ENCODE measurements at places on chromosomes 3 and 15.

DNA sequence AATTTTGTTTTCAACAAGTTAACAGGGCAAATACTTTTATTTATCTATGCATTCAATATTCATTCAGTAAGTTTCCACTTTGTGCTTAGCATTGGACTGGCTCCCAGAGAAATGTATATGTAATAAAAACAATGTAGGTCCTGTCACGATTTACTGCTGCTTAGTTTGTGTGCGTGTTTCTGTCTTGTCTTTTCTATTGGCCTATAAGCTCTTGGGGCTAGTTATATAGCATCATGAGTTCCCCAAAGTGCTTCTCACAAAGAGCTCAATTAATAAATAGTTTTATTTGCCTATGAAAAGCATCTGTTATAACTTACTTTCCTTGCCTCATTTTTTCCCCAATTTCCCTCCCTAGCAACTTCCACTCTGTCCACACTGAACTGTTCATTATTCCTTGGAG, 666.7 kb upstream of the NAALADL2 start:
- no peak for DNase-seq

DNA sequence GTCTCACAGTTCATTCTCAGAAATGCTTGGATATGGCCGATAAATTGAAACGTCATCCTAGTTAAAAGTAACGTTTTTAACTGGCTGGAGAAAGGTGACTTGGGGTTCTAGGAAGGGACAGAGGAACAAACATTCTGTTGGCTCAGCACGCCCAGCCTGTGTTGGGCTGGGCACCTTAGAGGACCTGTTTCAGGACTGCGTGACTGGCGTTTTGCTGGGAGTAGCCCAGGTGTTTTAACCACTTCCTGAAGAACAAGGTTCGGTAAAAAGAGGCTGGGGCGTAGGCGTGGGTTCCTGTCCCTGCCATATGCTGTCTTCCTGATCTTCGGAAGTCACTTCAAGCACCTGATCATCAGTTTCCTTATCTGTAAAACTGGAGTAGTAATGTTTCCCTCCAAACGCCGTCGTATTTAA, 1.1 kb upstream of the TLNRD1 start:
- DNase-seq = no peak

DNA sequence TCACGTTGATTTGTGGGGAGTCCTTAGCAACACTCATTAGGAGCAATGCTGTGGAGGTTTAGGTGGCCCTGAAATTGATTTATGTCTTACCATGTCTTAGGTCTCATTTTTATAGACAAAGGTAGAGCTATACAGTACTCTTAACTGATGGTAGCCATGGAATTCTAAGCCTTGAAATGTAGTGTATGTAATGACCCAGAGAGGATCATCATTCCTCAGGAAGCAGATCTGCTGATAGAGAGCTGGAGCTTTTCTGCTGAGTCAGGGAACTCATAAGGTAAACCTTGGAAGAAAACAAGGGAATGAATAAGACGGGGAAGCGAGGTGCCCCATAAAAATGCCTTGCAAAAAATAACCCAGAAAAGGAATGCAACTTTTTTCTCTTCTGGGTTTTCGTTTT, 34.0 kb upstream of the ZNF639 start:
- DNase-seq = no peak

GRCh38 chr3:187989575-187990153, 164.3 kb upstream of the LPP start:
- no peak for DNase-seq

DNA sequence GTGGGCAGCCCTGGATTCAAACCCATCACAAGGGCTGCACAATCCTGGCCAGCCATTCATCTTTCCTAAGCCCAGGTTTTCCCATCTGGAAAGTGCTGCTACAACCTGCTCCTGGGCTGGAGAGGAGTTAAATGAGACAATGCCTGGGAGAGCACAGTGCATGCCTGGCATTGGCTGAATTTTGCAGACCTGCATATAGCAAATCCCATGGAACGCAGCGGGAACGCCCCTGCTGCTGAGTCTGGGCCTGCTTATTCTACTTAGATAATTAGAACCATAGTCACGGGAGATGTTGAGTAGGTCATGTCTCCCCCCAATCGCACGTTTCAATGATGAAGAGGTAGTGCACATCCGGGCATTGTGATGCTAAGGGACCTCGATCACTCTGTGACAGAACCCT, 46.6 kb downstream of the ABTB1 start:
- no peak for DNase-seq

DNA sequence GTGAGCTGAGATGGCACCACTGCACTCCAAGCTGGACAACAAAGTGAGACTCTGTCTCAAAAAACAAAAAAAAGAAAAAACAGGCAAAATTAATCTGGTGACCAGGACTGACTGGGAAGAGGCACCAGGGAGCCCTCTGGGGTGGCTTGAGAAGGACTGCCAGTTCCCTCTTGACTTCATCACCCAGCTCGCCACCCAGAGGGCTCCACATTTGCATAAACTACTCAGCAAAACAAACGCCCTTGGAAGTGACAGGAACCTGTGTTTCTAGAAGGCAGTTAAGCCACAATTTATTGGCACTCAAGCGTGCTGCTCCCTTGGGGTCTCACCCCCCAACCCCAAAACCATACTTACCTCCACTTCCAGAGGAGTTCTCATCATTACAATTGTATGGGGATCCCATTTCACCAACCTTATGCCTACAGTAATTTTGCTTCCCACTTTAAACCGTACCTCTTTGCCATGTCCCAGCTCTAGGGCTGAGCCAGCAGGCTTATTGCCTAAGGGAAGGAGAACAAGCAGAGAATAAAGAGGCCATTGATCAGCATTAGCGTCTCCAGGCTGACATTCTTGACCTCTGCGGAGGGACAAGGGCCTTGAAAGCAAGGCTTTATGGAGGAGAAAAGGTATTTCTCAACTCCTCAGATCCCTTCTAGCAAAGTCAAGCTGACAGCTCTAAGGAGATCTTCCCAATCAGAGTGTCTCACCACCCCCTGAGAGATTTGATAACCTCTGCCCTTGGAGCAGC, 357.4 kb downstream of the SHQ1 start:
- no peak for DNase-seq

GRCh38 chr15:78052001-78052401, 25.5 kb downstream of the TBC1D2B start:
- no peak for DNase-seq

DNA sequence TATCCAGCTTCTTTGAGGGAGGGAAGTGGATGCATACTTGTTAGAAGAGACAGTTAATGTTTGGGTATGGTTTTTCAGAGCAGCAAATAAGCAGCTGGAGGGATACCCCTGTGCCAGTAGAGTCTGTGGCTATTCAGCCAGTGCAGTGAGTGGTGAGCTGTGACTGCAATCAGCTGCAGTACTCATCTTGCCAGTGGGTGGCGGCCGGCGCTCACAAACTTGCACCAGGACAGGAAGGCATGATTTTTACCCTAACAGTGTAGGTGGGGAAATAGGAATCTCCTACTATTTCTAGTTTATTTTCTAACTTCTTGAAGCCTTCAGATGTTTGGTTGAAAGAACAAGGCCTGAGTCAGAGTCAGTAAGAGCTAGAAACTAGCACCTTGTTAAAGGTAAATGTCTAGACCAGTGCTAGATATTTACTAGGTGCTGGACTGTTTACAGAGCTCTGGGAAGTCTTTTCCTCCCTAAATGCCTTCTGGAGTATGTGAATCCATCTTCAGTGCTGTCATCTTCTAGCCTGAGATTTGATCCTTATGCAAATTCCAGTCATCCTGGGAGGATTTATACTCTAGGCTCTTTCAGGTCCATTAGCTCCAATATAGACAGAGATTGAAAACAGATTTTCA, 23.6 kb downstream of the TIMP4 start:
- DNase-seq = no peak

DNA sequence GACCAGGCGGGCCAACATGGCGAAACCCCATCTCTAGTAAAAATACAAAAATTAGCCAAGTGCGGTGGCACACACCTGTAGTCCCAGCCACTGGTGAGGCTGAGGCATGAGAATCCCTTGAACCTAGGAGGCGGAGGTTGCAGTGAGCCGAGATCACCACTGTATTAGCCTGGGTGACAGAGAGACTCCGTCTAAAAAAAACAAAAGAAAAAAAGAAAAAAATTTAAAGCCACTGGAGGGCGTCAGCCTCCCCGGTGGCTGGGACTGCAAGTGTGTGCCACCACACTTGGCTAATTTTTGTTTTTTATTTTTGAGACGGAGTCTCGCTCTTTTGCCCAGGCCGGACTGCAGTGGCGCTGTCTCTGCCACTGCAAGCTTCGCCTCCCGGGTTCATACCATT, 7.9 kb downstream of the RTF1 start:
- no peak for DNase-seq

DNA sequence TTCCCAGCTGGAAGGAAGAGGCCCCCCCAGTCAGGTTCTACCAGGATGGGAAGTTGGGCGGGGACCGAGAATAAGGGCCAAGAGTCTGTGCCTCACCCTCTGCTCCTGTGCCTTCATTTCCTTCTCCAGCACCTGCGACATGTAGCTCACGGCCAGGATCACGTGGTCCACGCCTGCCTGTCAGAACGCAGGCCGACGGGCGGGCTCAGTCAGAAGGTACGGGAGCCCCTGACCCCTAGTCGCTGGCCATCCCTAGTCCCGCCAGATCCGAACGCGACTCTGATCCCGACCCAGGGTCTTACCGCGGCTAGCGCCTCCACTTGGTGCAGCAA, 489 bp downstream of the GMPPB start:
- DNase-seq = no peak

DNA sequence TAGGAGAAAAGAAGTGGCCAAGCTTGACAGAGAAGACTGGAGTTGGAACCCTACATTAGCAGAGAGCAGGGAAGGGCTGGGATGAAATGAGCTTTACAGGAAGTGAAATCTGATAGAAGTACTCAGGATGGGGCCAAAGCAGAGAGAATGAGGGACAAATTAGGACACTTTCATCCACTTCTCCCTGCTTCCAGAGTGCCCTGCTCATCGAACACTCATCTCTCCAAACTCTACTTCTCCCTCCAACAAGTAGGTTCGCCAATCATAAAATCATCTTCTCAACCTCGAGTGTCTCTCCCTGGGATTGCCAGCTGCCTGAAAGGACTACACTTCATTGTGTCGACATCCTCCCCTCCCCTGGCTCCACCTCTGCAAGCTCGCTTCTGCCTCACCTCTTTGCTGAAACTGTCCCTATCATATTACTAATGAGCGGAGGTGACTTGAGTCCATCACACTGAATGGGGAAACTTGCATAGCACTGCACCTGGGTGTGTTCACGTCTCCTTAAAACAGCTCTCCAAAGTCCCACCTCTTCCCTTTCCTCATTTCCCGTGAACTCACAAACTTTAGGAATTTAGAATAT, 365.8 kb downstream of the FOXP1 start:
- no peak for DNase-seq

DNA sequence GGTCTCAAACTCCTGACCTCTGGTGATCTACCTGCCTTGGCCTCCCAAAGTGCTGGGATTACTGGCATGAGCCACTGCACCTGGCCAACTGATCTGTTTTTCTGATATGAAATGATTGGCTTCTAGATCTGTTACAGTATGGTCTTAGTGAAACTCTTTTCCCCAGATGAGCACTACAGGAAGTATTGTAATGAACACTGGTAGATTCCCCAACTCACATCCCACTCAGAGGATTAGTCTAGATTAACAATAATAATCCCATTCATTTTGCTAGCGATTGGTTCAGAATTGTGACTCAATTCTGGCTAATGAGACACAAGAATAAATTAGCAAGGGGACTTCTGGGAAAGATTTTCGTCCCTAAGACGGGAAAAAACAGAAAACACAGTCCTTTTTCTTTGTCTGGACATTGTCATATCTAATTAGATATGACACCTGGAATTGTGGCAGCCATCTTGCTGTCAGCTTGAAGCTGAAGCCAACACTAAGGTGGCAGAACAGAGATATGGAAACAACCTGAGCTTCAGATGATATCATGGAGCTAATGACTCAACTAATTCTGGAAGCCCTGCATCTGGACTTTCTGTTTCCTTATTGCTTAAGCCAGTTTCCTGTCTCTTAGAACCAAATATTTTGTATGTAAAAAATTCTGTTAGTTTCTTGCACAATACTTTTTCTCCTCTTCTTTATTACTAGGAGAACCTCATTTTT, 17.4 kb upstream of the NPTN start:
- no peak for DNase-seq

- no peak for DNase-seq
These were observed 44.5 kb upstream of the CCNL1 start for GRCh38 chr3:157204431-157204830.

DNA sequence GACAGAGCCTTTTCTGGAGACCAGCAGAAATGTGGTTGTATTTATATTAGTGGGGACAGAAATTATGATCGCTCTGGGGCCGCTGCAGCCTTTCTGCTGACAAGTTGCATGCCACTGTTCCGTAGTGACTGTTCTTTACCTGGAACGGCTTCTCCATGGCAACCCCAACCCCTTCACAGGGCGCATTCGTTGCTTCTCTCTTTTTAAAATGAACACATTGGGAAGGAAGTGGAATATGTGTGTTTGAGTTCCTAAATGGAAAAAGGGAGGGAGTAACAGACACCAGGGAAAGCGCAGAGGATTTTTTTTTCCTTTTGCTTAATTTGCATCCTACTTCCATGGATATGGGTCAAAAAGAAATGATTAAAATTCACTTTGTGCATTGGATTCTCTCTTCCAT, 482.0 kb upstream of the SUCLG2 start:
- no peak for DNase-seq

DNA sequence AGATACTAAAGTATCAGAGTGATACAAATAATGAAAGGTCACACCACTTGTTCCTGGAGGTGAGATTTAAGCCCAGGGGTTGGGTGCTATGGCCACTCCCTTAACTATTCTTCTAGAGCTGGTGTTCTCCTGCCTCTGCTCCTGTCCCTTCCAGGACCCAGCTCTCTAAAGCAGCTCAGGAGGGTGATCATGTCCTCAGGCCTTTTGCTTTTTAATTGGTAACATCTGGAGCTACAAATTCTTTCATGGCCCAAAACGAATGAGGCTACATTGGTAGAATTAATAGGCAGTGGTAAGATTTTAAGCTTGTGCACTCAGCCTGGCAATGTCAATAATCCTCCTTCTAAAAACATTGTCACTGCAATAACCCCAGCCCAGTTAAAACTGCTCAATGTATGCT, 38.2 kb upstream of the CNOT10 start:
- DNase-seq = no peak

DNA sequence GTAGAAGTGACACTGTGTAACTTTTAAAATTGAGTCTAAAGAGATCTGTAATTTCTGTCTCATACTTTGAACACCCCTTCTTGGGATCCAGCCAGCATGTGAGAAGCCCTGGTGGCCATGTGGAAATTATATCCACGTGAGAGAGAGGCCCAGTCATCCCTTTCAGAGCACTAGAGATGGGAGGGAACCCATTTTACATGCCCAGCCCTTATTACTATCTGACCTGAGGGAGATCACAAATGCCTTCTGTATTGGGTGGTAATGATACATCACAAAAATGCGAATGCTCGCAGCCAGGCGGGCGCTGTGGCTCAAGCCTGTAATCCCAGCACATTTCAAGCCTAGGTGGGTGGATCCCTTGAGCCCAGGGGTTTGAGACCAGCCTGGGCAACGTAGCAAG, 27.3 kb upstream of the TRAK1 start:
- DNase-seq = no peak
